NCI-H526 (cell line): ENCODE measurements at places on chromosomes 6 and 20.

GRCh38 chr6:63716169-63716568 is 80.6 kb downstream of the PHF3 start:
- no peak for DNase-seq

DNA sequence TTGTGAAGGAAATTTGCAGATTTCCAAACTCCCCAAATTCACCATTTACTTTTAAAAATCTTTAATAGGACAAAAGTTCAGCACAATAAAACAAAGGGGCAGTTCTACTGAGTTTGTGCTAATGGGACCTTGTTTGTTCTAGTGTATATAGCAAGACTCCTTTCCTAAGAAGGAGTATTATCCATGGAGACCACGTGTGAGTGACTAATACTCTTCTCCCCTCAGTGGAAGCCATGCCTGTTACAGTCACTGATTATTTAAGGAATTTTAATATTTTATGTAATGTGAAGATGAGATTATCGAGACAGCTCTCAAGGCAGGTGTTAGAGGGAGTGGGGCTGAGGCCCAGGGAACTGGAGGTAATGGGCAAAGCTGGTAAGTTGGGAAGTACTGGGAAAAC is 16.4 kb upstream of the QKI start:
- no peak for DNase-seq

DNA sequence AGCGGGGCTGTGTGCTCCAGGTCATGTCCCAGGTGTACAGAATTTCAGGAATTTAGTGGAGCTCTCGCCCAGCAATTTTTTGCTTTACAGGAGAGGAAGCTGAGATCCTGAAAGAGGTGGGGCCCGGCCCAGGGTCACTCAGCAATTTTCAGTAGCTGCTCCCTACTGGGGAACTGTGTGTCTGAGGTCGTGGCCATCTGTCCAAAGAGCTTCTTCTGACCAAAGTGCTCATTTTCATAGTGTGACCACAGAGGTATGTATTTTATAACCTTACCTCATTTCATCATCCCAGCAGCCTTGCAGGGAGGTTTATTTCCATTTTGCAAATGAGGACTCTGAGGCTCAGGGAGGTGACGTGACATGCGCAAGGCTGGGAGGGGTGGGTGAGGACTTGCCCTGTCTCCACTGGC is 46.3 kb downstream of the FAM209B start:
- peak; percentile 93 for DNase-seq

- DNase-seq: no peak
Observed at GRCh38 chr20:49785149-49785851, 27.3 kb upstream of the SLC9A8 start.

GRCh38 chr6:158860279-158860865 is 41.2 kb upstream of the EZR start:
- DNase-seq: no peak

DNA sequence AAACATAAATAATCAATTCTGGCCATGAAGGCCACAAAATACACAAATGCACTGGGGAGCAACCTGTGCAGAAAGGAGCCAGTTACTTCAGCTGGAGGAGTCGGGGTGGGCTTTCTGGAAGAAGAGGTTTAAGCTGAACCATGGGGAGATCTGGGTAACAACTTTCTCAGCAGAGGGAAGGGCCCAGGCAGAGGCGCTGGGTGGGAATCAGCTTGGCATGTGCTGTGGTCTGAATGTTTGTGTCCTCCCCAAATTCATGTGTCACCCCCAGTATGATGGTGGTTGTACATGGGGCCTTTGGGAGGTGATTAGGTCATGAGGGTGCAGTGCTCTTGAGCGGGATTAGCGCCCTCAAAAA is 107.9 kb downstream of the SYCP2 start:
- DNase-seq: no peak

DNA sequence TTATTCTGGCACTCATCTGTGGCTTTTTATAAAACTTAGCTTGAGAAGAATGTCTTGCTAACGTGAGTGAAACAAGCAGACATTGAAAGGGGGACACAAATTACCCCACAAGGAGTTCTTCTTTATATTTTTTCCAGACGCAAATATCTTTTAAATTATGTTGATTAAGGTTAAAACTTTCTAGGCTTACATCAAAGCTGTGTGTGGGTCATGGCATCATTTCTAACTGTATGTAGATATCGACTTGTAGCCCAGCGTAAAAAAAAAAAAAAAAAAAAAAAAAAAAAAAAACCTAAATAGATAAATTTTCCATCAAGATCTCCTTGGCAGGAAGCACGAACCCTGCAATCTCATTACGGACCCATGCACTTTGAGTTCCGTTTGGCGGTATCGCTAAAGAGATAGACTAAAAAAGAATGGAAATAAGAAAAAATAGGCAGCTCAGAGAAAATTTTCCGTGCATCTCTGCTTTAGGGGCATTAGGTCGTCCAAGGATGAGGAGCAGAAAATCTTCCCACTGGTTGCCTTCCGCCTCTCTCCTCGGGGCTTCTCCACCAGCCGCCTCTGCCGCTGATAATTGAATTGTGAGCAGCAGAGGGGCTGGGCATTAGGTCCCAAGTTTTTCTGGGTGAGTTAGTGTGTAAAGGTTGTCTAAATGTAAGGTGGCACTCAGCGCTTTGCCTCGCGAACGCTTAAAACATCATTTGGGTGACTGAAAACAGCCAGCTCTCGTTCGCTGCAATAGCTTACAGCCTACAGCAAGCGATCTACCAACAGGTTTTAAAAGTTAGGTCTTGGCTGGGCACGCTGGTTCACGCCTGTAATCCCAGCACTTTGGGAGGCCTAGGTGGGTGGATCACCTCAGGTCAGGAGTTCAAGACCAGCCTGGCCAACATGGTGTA is 194.0 kb downstream of the TRIM27 start:
- DNase-seq: no peak

GRCh38 chr6:167140589-167141474 is 16.9 kb downstream of the GPR31 start:
- no peak for DNase-seq

DNA sequence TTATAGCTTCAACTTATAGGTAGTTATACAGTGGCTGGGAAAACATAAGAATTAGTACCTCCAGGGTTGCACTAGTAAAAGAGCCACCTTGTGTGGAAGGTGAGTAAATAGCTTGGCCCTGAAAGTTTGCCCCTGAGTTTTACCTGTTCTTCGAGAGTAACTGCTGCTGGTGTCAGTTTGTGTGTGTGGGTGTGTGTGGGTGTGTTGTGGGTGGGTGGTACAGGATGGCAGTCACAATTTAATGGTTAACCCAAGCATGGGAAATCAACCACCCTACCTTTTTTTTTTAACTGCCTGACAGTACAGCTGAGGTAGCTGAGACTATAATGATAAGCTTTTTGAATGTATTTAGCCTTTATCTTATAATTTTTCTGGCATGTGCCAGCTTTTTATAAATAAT is 137.3 kb downstream of the STXBP5 start:
- DNase-seq: no peak

DNA sequence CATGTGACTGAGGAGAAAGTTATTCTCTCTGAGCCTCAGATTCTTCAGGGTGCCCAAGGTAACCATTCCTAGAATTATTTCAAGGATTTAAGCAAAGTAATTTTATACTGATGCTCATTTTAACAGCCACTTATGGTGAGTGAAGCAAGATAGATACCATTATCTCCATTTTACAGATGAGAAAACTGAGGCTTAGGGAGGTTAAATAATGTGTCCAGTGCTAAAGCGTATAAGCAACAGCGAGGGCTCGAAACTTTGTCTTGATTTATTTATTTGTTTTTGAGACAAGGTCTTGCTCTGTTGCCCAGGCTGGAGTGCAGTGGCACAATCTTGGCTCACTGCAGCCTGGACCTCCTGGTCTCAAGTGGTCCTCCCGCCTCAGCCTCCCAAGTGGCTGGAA is 53.6 kb downstream of the FOXF2 start:
- DNase-seq: no peak
